ENCODE measurements at places on chromosomes 11 and 22. TPM values are rescaled to one million over a fixed set of nuclear protein-coding genes. Genes with fewer than 3 reads are reported as not detected.

GUCY1A2 gene
- polyA plus RNA-seq = 5.1 TPM

RAPSN gene
- polyA plus RNA-seq = not detected

APOA1 gene
- polyA plus RNA-seq = not detected

SLC37A2 gene
- polyA plus RNA-seq = 0.12 TPM

VSIG10L2 gene
- 0.08 TPM for polyA plus RNA-seq

KRTAP5-1 gene
- not detected for polyA plus RNA-seq

TRIM49 gene
- polyA plus RNA-seq = not detected

PGA5 gene
- polyA plus RNA-seq = not detected

GPR83 gene
- polyA plus RNA-seq = 0.74 TPM

TTC28 gene
- polyA plus RNA-seq = 14.8 TPM

MMP8 gene
- polyA plus RNA-seq = not detected

GAL3ST3 gene
- 16.7 TPM for polyA plus RNA-seq

OR4C12 gene
- polyA plus RNA-seq = not detected

EMID1 gene
- 22.2 TPM for polyA plus RNA-seq
